CD4-positive, alpha-beta T cell (primary cell): ENCODE measurements at places on chromosomes 16 and 17. TPM values are rescaled to one million over a fixed set of nuclear protein-coding genes. Genes with fewer than 3 reads are reported as not detected.

Gene OR3A3
- not detected for total RNA-seq

Gene DPEP2
- 43.5 TPM for total RNA-seq

Gene NTN1
- total RNA-seq: 0.08 TPM

Gene JUP
- total RNA-seq: 0.88 TPM

Gene AANAT
- not detected for total RNA-seq

Gene ACAP1
- 565 TPM for total RNA-seq

Gene CCDC78
- 2.7 TPM for total RNA-seq

Gene SEC14L5
- total RNA-seq: not detected

Gene CRYBA1
- total RNA-seq: not detected

Gene DCAKD
- 12.2 TPM for total RNA-seq

Gene VPS25
- total RNA-seq: 45.7 TPM

Gene DRC3
- total RNA-seq: not detected

Gene ZNF213
- 1.6 TPM for total RNA-seq

Gene RNF112
- total RNA-seq: 1.5 TPM

Gene TSPAN10
- total RNA-seq: 0.17 TPM

Gene SDK2
- total RNA-seq: 8.2 TPM

Gene MT1G
- total RNA-seq: not detected

Gene PPY
- not detected for total RNA-seq

Gene BLTP2
- total RNA-seq: 120 TPM

Gene SLC13A2
- not detected for total RNA-seq

Gene SEZ6L2
- total RNA-seq: not detected

Gene TERB1
- total RNA-seq: 0.11 TPM

Gene PNMT
- 0.47 TPM for total RNA-seq

Gene CD79B
- total RNA-seq: 5.5 TPM

Gene TSPOAP1
- total RNA-seq: 17.8 TPM

Gene CDRT15L2
- total RNA-seq: not detected

Gene AIPL1
- total RNA-seq: not detected
